MG63 (cell line): ENCODE measurements at places on chromosomes 6 and 20. TPM values are rescaled to one million over a fixed set of nuclear protein-coding genes. Genes with fewer than 3 reads are reported as not detected.

GRCh38 chr6:40170856-40171255 is 236.6 kb upstream of the MOCS1 start:
- no peak for DNase-seq

- no peak for DNase-seq
These were observed 150.4 kb downstream of the MRPL14 start for GRCh38 chr6:43976706-43977403.

DNA sequence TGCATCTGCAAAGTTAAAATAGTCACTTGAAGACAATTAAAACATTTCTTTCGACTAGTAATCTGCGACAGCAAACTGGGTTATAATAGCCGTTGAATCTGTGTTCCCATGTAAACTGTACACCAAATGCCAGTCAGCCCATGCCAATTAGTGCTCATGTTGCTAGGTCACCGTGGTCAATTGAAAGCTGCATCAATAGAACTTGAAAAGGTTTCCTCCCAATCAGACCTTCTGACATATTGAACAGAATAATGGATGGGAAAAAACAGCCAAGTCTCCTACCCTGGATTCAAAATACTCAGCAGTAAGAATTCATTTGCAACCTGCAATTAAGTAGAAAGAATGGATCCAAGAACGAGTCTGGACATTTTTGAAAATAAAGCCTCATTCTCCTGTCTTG is 11.2 kb downstream of the NKX2-4 start:
- DNase-seq, result no peak

- no peak for DNase-seq
These were observed 127.9 kb downstream of the DTNBP1 start for GRCh38 chr6:15534974-15535373.

DNA sequence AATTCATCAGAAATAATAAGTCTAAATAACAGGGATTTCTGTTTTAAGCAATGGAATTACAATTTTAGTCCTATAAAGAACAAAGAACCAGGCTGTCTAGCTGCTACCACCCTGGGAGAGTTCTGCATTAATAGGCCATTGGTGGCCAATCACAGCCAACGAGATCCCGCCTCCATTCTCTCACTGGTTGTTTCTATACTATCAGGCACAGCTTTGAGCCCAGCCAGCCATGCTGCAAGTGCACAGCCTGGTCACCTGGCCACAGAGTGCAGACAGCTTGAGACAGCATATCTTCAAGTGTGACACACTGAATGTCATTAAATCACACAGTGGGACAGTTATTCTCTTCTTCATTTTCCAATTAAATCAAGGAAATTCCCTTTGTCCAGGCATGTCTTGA is 16.1 kb upstream of the RAB22A start:
- DNase-seq, result no peak

- peak; percentile 75 for DNase-seq
These were observed 23.4 kb downstream of the FAM217A start for GRCh38 chr6:4055420-4056041.

DNA sequence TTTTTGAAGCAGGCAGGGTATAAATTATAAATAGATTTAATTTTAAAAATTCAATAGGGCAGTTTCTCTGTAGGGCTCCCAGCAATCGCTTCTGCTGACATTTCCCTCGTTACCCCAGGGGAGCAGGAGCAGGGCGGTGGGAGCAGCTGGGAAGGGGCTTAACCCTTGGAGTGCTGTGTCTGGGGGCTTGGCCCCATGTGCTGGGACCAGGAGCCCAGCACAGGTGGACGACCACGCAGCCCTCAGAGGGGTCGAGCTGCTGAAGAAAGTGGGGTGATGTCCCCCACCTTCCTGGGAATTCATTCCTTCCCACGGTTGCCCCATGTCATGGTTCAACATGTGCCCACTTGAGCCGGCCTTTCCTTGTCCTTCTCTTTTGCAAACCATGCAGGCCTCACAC is 67.5 kb upstream of the STX16 start:
- DNase-seq, result no peak

GRCh38 chr6:29705389-29706231 is 17.6 kb upstream of the HLA-F start:
- no peak for DNase-seq

DNA sequence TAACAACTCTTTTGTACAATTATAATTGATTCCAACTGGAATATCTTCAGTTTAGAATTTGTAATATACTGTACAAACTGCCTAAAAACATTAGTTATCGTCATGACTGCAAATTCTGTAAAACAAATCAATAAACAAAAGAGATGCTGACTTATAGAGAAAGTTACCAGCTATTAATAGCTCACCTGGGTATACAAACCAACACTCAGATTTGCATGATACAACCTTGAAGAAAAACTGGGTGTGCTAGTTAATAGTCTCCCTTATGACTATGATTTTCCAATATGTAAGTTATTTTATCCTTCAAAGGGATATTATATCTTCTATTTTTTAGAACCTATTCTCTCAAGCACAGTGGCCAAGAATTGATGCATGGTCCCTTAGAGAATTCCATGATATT is 698.5 kb downstream of the FRK start:
- DNase-seq, result no peak

GRCh38 chr6:33205191-33206026 is 954 bp downstream of the HSD17B8 start:
- DNase-seq, result peak; percentile 58

GRCh38 chr6:79071547-79071946 is 6.5 kb downstream of the PHIP start:
- DNase-seq, result no peak

DNA sequence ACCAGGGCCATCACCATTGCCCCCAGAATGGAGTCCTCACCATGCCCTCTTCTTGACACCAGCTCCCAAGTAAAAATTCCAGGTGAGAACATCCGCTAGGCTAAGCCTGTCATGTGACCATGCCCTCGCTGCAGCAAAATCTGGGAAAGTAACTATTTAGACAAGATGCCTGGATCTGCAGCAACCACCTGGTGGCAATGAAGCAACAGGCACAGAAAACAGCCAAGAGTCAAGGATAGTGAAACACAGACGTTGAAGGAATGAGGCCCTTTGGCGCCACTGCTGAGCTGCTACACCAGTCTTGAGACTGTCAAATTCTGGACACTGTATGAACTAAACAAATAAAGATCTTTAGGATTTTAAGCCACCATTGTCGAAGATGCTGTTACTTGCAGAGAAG is 30.1 kb upstream of the TGM6 start:
- DNase-seq, result no peak

- DNase-seq, result no peak
These were observed 150.1 kb upstream of the STXBP5 start for GRCh38 chr6:147054158-147054557.

- DNase-seq, result no peak
These were observed 13.2 kb upstream of the GPR6 start for GRCh38 chr6:109964949-109965348.

DNA sequence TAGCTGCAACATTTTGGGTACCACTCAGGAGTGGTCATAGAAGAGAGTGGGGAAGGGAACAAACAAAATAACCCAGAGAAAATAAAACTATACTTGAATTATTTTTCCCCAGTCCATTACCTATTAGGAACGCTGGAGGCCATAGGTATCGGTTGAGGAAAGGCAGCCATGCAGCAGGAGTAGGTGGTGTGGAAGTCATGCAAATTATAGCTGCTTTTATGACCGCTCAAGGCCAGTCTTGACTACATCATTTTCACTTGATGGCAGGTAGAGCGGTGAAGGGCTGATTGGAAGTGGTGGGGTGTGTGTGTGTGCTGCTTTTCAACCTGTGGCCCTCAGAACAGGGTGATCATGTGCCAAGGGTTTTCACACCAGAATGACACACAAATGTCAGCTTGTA is 36.5 kb upstream of the KIF13A start:
- DNase-seq, result no peak

DNA sequence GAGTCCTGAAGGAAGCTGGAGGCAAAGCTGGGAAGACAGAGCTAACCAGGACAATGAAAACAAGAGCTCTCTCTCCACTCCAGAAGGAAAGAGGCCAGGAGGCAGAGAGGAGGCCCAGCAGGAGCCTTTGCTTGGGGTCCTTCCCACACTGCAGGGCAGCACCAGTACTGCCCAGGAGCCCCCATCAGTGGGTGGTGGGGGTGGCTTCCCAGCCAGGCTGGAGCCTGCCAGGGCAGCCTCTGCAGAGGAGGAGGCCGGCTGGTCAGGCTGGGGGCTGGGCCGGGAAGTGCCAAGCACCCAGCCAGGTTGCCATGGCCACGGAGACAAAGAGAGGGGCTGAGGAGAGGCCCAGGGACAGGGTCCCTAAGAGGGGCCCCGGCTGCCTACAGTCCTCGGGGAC is 33.4 kb downstream of the PREX1 start:
- DNase-seq, result no peak

GRCh38 chr6:52511163-52511562 is 65.7 kb downstream of the TRAM2 start:
- DNase-seq, result no peak

DNA sequence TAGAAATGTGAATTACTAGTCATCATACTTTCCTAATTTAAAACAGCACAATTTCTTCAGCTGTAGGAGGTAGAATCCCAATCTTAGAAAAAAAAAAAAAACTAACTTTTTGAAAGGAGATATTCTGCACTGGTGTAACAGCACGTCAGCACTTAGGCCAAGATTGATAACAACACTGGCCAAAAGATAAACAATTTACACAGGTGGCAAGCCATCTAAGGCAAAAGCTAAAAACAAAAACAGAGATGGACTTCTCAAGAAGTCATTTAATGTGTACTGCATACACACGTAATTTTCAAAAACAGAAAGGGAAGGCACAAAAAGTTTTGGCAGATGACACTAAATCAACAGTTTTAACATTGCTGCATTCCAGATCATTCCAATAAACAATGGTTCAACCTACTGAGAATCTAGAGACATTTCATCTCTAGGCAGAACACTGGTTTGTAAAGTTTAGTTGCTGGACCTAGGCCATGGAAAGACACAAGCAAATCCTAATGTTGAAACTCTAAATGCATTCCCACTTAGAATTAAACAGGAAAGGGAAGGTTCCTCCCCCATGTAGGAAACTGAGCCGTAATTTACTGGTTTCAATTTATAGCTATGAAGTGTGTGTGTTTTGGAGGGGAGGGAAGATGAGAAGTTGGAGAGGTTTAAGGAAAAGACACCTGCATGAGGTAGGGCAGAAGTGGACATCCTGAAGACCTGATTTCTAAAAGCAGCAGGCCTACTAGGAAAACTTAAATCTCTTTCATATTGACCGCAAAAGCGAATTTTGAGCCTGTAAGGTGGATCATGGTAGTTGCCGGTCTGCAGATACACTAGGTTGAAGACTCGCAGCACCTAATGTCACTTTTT is 1.3 kb downstream of the GCLC start:
- DNase-seq, result no peak

- peak; percentile 60 for DNase-seq
These were observed 151.3 kb downstream of the SLC16A10 start for GRCh38 chr6:111238464-111239119.

DNA sequence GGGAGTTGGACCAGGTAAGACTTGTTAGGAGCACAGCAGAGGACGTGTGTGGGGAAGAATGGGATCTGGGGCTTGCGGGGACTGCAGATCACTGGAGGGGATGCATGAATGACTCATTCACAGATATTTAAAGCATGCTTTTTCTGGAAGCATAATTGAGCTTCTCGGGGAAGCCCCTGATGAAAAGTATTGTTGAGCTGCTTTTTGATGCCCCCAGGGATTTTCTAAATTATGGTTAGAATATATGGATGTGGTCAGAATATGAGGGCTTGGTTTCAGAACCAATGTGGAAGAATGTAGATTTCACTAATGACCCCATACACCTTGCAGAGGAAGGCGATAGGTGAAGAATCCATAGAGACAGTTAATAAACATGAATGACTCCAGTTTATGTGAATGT is 36.1 kb downstream of the GMPR start:
- no peak for DNase-seq

DNA sequence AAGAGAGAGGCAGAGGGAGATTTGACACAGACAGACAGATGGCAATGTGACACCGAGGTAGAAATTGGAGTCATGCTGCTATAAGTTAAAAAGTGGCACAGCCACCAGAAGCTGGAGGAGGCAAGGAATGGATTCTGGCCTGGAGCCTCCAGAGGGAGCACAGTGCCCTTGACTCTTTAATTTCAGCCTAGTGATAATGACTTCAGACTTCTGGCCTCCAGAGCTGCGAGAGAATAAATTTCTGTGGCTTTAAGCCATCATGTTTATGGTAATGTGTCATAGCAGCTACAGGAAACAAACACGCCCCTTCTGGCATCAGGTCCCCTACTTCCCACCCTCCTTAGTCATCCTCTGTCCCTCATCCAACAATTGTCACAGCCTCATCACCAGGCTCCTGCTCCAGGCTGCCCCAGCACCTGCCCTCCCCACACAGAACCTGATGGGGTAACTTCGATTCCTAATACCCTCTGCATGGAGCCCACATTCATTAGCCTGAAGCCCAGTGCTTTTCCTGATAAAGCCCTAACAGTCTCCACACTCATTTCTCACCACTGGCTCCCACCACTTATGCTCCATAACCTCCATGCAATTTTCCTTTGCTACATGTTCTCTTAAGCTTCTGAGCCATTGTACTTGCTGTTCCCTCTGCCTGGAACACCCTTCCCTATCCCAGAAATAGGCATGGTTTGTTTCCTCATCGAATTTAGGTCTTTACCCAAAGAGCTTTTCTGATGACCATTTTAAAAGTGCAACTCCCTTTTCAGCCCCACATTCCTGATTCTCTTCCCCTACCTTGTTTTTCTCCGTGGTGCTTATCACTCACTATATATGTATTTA is 69.7 kb upstream of the TOX2 start:
- DNase-seq, result peak; percentile 91

DNA sequence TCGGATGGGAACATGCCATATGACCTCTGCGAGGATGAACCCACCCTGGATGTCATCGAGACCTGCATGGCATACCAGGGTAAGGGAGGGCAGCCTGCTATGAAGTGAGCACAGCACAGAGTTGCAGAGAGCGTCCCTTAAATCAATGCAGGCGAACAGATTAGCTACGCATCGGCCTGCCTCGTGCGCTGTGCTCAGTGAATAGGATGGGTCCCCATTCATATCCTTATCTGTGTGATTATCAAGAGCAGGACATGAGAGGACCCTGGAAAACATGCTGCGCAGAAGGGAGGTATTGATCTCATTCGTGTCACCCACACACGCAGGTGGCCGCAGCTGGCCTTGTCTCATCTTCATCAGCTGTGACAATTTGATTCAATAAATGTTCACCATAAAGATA is 25.6 kb upstream of the FAM83D start:
- no peak for DNase-seq

The TREML2 gene
- not detected in 2 replicates for total RNA-seq

The FAM83C gene
- total RNA-seq, result not detected in 2 replicates

The KCNK5 gene
- total RNA-seq, result 2.4 and 2.8 TPM in 2 replicates

The OR2B6 gene
- not detected in 2 replicates for total RNA-seq

The CASS4 gene
- 0.07 and 0.25 TPM in 2 replicates for total RNA-seq

The TRIM10 gene
- not detected in 2 replicates for total RNA-seq

The PLCB1 gene
- total RNA-seq, result 11.8 and 16.0 TPM in 2 replicates
